ENCODE measurements at places on chromosomes 16 and 17. TPM values are rescaled to one million over a fixed set of nuclear protein-coding genes. Genes with fewer than 3 reads are reported as not detected.

NOL3 gene
- 13.3 TPM for total RNA-seq

C16orf96 gene
- total RNA-seq: 0.22 TPM

CD300A gene
- 6.8 TPM for total RNA-seq

SMTNL2 gene
- total RNA-seq: not detected

MCRIP1 gene
- 45.7 TPM for total RNA-seq

PDE6G gene
- total RNA-seq: 19.8 TPM

PPP1R1B gene
- not detected for total RNA-seq

PER1 gene
- 28.7 TPM for total RNA-seq

OSGIN1 gene
- total RNA-seq: 0.48 TPM

HIGD1B gene
- not detected for total RNA-seq

PRPSAP1 gene
- 63.0 TPM for total RNA-seq

KRTAP17-1 gene
- total RNA-seq: not detected

- no peak for DNase-seq
- no peaks in the 10 kb centered on the region for H3K27me3 ChIP-seq
- no peaks in the 10 kb centered on the region for H3K36me3 ChIP-seq
- no peak overlapping the region for H3K27ac ChIP-seq
- no peak overlapping the region for H3K4me3 ChIP-seq
These were observed 30.6 kb downstream of the CHD9 start for GRCh38 chr16:53085369-53085843.

DNA sequence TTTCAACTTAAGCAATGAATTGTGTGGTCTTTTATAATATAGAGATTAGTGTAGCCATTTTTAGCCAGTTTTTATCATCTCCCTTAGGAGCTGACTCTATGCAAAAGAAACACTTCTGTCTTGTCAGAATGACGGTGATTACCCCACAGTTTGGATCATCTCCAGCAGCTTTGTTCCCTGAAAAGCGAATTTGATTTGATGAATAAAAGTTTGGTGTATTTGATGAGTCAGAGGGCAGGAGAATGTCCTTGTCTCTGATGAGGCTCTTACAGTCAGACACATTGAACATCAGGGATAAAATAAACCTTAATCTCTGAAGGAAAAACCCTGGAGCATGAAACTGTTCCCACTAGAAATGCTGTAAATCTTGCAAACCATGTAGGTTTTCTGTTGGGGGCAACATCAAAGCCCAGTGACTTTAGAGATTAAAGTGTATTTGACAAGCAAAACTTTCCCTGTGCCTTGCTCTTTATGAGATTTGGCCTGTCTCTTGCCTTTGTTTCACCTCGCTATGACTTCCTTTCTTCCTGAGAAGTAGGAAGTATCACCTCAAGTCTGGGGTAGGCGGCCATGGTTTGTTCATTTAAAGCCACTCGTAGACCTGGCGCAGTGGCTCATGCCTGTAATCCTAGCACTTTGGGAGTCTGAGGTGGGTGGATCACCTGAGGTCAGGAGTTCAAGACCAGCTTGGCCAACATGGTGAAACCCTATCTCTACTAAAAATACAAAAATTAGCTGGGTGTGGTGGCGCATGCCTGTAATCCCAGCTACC lies 209.3 kb downstream of the FTO start:
- no peaks in the 10 kb centered on the region for H3K4me1 ChIP-seq
- peaks cover 2% of the 10 kb centered on the region for H3K36me3 ChIP-seq

DNA sequence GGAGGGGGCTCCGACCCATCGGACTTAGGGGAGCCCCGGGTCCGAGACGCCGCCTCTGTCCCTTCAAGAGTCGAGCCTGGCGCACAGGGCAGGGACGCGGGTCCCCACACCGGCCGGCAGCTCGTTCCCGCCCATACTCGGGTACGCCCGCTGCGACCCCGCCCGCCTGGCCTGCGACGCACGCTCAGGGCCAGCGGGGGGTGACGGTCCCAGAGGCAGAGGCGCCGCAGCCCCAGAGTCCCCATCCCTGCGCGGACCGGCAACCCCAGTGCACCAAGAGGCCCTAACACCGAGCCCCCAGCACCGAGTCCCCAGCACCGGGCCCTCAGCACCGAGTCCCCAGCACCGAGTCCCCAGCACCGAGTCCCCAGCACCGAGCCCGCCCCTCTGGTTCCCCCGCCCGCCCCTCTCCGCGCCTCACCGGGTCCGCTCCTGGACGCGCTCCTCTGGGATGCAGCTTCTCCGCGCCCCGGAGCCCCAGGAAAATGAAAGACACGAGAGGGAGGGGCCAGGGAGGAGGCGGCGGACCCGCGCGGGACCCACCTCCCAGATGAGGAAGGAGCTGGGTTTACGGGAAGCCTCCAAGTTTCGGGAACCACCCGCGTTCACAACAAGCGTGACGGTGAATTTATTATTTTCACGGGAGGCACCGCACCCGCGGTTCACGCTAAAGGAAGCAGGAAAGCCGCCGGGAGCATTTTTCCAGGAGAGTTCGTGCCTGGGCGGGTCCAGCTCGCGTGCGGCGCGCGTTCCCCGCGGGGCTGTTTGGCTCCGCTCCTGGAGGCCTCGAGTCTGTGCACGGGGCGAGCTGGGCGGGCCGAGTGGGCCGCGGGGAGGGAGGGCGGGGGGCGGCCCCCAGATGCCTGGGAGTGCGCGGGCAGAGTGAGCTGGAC lies at the start of gene SECTM1:
TSS of gene SECTM1 (minus strand) at position 488 of the 893 bp plus-strand sequence. CDS start 6,526 bp downstream, outside the sequence.
- peak within 1 kb of the TSS; percentile 99 for H3K27ac ChIP-seq
- peak within 1 kb of the TSS; percentile 90 for H3K4me3 ChIP-seq
- no peak for DNase-seq

DNA sequence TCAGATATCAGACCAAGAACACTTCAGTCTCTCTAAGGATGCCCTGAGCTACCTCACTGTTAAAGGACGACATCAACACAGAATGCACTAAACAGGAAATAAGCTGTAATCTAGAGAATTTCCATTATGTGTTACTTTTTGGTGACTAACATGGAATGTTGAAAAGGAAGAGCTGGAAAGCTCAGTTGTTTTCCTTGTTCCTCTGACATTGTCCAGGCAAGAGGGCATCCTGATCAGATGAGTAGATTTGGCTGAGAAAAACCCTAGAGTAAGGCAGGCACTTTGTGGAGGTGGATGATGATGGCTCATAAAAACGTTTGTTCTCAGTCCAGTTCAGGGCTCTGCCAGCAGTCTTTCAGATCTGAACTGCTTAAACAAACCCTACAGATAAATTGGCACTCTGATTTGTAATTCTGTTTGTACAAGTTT lies 34.0 kb downstream of the DGKE start:
- H3K4me1 ChIP-seq: peaks cover 9% of the 10 kb centered on the region
- no peak for DNase-seq
- H3K27me3 ChIP-seq: no peaks in the 10 kb centered on the region
- H3K36me3 ChIP-seq: peaks cover 21% of the 10 kb centered on the region
- H3K4me3 ChIP-seq: no peak overlapping the region

DNA sequence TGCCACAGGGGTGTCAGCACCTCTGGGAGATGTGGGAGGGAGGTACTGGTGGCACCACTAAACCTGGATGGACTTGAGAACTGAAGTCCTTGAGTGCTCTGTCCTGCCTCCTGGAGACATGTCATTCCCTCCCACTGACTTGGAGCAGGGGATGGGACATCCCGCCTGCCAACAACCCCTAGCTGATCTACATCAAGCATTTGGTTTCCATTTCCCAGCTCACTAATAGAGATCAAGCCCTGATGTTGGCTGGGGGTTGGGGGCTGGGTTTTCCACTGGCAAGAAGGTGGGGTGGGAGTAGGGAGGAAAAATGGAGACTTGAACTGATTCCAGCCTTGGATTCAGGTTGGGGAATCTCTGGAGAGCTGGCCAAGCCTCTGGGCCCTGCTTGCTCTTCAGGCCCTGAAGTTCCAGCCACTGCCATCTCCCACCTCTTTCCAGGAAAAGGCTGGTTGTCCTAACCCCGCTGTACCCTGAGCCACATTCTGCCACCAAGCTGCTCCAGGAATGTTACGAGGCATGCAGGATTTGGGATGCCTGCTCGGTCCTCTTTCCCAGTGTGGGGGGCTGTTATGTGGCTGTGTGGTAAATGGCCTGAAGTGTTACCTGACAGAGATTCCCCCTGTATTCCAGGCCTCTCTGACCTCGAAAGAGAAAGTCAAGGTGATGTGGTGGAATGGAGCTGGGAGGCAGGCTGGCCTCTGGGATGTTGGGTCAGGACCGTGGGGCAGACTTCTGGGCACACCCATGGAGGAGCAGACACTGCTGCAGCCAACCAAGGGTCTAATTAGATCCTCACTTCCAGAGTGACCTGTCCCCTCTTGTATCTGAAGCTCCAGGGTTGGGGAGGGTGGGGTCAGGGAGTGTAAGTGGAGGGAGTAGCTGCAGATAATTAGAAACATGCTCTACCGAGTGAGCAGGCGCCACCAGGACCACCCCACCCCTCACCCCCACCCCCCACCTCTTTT lies 16.7 kb downstream of the IGFBP4 start:
- DNase-seq: no peak
- H3K36me3 ChIP-seq: peaks cover 17% of the 10 kb centered on the region
- no peaks in the 10 kb centered on the region for H3K4me1 ChIP-seq
- H3K4me3 ChIP-seq: no peak overlapping the region
- no peak overlapping the region for H3K27ac ChIP-seq

DNA sequence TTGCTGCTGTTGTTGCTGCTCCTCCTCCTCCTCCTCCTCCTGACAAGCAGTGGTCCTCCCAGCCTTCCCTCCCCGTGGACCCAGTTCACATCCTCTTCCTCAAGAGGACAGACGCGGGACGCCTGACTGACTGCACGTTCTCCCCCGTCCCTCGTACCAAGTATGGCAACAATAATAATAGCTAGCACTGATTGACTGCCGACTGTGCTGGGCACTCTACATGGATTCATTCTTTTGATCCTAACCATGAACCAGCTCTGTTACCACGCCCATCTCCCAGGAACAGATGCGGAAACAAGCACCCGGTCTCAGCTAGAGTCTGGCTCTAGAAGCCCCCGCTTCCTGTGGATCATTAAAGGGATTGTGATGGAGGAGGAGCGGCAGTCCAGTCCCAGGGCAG lies 78.0 kb downstream of the GNAO1 start:
- no peaks in the 10 kb centered on the region for H3K36me3 ChIP-seq
- no peak overlapping the region for H3K4me3 ChIP-seq
- H3K27ac ChIP-seq: peak overlapping the region; percentile 20
- H3K27me3 ChIP-seq: peaks cover 12% of the 10 kb centered on the region

- H3K27me3 ChIP-seq: no peaks in the 10 kb centered on the region
- H3K36me3 ChIP-seq: no peaks in the 10 kb centered on the region
- H3K4me3 ChIP-seq: no peak overlapping the region
These were observed 204.1 kb upstream of the SALL1 start for GRCh38 chr16:51355195-51355594.

Measured in activated CD4-positive, alpha-beta T cell treated with anti-CD3 and anti-CD28 coated beads, Interleukin-2, amount 10 ng/mL, durations not matched to agents 7 days and 5 days (primary cell).